ENCODE measurements at places on chromosomes 16 and 17.

- DNase-seq, result no peak
Measured at GRCh38 chr17:57517273-57517631, 227.8 kb downstream of the CCDC182 start.

- DNase-seq, result no peak
Measured at GRCh38 chr17:57651996-57652395, 93.1 kb downstream of the CCDC182 start.

DNA sequence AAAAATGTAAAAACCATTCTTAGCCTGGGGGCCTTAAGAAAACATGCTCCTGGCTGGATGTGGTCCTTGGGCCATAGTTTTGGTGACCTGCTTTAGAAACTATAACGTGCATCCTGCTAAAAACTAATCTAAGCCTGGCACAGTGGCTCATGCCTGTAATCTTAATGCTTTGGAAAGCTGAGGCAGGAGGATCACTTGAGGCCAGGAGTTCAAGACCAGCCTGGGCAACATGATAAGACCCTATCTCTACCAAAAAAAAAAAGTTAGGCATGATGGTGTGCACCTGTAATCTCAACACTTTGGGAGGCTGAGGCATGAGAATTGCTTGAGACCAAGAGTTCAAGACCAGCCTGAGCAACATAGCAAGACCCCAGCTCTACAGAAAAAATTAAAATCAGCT, 183.8 kb upstream of the CHMP6 start:
- DNase-seq, result no peak

- DNase-seq, result no peak
Measured at GRCh38 chr16:88301431-88301830, 81.3 kb upstream of the ZNF469 start.

- no peak for DNase-seq
Measured at GRCh38 chr16:30876867-30877266, 17.0 kb downstream of the BCL7C start.

- DNase-seq, result no peak
Measured at GRCh38 chr17:81037798-81038733, 3.1 kb downstream of the BAIAP2 start.

GRCh38 chr16:81321039-81321438, 6.3 kb downstream of the GAN start:
- no peak for DNase-seq

- DNase-seq, result no peak
Measured at GRCh38 chr16:6356911-6357310, 975.7 kb upstream of the RBFOX1 start.

- DNase-seq, result no peak
Measured at GRCh38 chr16:67298277-67298676, 18.9 kb downstream of the PLEKHG4 start.

DNA sequence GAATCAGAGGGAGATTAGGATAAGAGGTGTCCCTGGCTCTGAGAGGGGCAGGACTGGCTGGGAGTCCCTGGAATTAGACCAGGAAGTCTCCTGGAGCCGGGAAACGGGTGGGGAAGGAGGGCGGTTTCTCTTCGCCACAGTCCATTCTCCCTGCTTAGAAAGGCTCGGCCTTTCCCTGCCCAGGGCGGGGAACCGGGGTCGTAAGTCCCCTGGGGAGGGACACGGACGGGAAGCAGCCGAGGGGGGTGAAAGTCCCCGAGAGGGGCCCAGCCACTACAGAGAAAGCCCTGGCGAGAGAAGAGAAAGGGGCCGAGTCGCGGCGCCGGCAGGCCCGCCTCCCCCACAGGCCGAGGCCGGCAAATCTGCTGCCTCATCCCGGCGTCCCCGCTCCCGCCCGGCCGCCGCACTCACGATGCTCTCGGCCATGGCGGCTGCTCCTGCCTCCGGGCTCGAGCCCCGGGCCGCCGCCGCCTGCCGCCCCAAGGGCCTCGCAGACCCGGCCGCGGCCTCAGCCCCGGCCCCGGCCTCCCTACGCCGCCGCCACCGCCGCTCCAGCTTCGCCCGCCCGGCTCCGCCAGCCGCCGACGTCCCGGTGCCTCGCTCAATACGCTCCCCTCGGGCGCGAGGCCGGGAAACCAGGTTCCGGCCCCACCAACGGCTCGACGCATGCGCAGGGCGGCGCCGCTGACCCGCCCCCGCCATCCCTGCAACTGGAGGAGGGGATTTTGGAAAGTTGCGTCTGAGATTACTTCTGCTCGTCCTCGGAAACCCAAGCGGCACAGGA, at the start of the genes NPLOC4 and TSPAN10:
TSS of gene NPLOC4 (minus strand) at position 608 of the 784 bp plus-strand sequence. CDS start at position 426, 182 bp downstream.
TSS of gene TSPAN10 (plus strand) at position 692 of the 784 bp plus-strand sequence. CDS start 5,217 bp downstream, outside the sequence.
- DNase-seq, result peak; percentile 55

- no peak for DNase-seq
Measured at GRCh38 chr17:70796757-70797156, 627.4 kb downstream of the KCNJ2 start.

GRCh38 chr16:67277999-67278772, 1.1 kb upstream of the PLEKHG4 start:
- DNase-seq, result no peak

- peak; percentile 12 for DNase-seq
Measured at GRCh38 chr16:31455601-31456314, 3.5 kb upstream of the ARMC5 start.

GRCh38 chr16:23156110-23156509, 6.9 kb upstream of the USP31 start:
- no peak for DNase-seq

DNA sequence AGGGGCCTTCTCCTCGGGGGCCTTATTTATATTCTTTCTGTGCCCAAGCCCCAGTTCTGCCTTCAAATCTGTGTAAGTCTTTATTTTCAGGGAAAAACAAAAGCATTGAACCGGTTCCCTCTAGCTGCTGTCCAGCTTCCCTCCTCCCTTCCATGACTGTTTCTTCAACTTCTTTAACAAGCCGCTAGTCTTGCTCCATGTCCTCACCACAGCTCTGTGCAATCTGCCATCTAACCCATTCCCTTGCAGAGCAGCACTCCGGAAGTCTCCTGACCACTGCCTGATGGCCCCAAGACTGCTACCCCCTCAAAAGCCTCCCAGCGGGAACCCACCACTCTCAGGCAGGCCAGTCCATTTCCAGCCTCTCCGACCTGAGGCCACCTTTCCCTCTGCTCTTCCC, 16.9 kb downstream of the EMC8 start:
- DNase-seq, result no peak

GRCh38 chr17:44906010-44906646, 6.9 kb upstream of the EFTUD2 start:
- no peak for DNase-seq

DNA sequence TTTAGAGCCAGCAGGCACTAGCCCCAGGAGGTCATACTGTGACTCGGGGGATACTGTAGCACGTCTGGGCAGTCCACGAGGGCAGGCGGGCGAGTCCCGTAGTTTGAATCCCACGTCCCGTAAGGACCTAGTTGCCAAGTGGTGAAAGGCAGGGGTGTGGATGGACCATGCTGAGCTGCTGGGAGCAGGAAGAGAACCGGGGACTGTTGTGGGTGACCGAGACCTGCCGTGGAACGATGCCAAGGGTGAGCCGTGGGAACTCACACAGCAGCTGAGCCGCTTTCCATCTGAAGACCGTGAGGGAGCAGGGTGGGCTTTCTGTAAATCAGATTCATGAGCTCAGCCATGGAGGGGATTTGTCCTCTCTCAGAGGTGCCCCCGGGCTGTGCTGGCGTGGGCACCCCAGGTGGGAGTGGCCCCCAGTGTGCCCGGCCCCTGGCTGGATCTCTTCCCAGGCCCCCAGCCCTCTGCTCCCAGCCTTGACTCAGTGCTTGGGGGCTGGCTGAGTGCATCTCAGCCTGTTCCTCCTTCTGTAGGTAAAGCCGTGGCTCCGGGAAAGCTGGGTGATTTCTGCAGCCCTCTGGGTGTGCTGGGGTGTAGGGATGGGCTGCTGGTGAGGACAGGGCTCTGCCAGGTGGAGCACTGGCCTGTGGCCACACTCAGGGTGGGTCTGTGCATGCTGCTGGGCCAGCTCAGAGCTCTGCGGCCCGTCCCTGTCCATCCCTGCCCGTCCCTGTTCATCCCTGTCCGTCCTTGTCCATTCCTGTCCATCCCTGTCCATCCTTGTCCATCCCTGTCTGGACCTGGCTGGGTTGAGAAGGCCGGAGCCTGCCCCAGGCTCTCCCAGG, 13.6 kb downstream of the ASPSCR1 start:
- no peak for DNase-seq

- DNase-seq, result no peak
Measured at GRCh38 chr17:83104577-83105505, 25.4 kb downstream of the METRNL start.

GRCh38 chr16:53537626-53538025, 34.6 kb upstream of the AKTIP start:
- no peak for DNase-seq

- DNase-seq, result no peak
Measured at GRCh38 chr17:57368637-57369336, 112.5 kb downstream of the MSI2 start.

GRCh38 chr16:73060892-73061490, 13.1 kb upstream of the ZFHX3 start:
- no peak for DNase-seq

DNA sequence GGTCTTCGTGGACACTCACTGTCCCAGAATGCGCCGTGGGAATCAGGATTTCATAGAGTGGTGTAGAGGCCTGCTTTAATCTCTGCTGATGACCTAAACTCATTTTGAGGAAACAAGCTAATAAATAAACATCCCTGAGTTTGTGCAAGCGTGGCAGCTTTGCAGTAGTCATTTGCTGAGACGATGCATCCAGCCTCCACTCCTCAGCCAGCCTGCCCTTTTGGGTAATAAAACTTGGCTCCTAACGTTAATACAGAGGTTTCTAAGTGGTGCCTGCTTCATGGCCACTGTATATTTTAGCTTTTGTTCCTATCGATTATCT, 1.3 kb downstream of the DGKE start:
- DNase-seq, result no peak

DNA sequence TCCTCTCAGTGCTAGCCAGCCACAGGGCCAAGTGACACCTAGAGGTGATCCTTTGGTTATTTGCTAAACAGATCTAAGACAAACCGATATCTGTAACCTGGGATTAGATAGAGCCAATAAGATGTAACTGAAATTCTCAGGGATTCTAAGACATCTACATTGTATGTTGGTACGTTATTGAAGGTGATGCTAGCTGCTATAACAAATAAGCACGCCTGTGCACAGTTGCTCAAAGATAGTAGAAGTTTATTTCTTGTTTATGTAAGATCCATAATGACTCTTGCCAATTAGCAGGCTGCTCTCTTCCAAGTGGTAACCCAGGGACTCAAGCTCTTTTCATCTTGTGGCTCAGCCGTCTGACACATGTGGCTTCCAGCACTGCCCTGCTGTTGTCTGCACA, 370.3 kb downstream of the WWOX start:
- DNase-seq, result no peak

GRCh38 chr16:77943801-77944200, 78.5 kb upstream of the CLEC3A start:
- DNase-seq, result no peak

DNA sequence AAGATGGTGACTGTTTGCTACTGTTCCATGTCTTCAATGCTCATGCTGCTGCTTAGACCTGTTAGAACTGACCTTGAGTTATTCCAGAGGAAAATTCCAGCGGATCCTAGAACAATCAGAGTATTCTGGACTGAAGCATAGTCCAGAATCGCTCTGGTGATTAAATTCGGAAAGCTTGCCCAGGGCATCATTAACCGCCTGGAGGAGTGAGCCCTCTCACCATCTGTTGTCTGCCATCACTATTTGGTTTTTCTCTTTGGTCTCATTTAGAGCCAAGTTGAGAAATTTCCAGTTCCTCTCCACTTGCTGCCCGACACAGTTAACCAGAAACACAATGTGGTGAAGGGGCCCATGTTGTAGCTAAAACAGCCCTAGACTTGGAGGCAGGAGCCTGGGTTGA, 104.1 kb downstream of the BMERB1 start:
- peak; percentile 80 for DNase-seq

DNA sequence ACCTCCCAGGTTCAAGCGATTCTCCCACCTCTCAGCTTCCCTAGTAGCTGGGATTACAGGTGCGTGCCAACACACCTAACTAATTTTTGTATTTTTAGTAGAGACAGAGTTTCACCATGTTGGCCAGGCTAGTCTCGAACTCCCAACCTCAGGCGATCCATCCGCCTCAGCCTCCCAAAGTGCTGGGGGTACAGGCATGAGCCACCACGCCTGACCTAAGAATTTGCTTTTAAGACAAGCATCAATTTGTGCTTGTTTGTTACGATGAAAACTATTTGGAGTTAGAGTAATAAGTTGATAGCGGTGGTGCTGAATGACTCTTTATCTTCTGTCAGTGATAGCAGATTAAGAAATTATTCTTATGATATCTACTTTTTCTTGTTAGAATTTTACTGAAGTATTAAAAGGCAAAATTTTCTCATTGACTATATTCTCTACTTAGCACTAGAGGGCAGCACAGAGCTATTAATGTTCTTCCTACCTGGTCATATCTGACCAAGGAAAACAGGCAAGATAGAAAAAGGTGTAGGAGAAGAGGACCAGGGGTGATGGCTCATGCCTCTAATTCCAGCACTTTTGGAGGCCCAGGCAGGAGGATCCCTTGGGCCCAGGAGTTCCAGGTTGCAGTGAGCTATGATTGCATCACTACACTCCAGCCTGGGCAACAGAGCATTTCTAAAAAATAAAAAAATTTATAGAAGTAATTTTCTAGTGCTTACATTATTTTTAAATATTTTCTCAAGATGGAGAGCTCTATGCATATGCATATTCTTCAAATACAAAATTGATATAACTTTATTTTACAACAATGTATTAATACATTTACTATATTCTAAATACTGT, 24.5 kb downstream of the STXBP4 start:
- DNase-seq, result no peak

DNA sequence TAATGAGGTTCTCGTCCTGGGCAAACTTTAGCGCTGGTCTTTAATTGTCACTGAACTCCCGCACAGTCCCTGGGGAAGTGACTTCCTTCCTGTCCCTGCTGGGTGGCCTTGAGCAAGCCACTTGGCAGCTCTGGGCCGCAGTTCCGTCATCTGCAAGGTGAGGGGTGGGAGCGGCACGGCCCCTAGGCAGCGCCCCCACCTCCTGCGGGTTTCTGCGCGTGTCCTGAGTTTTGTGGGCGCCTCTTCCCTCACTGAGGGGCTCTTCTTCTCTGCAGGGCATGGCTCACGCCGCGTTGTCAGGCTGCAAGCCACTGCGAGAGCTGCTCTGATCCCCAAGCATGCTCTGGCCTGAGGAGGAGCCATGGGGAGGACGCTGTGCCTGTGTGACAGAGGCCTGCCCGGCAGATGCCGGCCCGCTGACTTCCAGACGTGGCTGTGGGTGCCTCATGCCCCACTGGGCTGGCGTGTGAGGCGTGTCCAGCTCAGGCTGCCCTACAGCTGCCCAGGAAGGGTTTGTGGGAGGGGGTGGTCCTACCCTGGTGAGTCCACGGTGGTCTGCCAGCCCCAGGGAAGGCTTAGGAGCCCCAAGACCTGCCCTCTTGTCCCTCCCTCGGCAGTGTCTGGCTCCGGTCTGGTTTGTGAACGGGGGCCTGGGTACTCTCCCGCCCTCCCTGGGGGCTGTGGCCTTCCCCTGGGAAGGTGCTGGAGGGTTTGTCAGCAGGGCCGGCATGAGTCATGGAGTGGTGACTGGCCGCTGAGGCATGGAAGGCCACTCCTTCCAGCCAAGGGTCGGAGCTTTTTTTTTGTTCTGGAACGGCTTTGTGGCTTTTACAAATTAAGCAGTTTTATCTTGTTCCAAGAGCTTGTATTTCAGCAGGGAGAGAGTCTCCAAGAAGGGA, 182.0 kb downstream of the SEC14L1 start:
- no peak for DNase-seq
